ENCODE measurements at places on chromosomes 2 and 18. TPM values are rescaled to one million over a fixed set of nuclear protein-coding genes. Genes with fewer than 3 reads are reported as not detected.

The KLHL14 gene
- not detected for total RNA-seq

The PECR gene
- total RNA-seq: 2.8 TPM

The KCNK3 gene
- 19.6 TPM for total RNA-seq

The PAX8 gene
- total RNA-seq: 10.3 TPM

The GREB1 gene
- 13.5 TPM for total RNA-seq

The CSRNP3 gene
- total RNA-seq: 1.8 TPM

The NCKAP5 gene
- 1.9 TPM for total RNA-seq

The SLC9A4 gene
- not detected for total RNA-seq

The OSR1 gene
- 90.7 TPM for total RNA-seq

The AGXT gene
- not detected for total RNA-seq

The TMEM37 gene
- total RNA-seq: 12.3 TPM

The HTR2B gene
- 2.8 TPM for total RNA-seq

GRCh38 chr18:3340015-3340681, 78.2 kb downstream of the MYL12B start:
- no peak overlapping the region for H3K4me3 ChIP-seq
- H3K36me3 ChIP-seq: no peaks in the 10 kb centered on the region
- H3K27ac ChIP-seq: no peak overlapping the region
- DNase-seq: no peak

DNA sequence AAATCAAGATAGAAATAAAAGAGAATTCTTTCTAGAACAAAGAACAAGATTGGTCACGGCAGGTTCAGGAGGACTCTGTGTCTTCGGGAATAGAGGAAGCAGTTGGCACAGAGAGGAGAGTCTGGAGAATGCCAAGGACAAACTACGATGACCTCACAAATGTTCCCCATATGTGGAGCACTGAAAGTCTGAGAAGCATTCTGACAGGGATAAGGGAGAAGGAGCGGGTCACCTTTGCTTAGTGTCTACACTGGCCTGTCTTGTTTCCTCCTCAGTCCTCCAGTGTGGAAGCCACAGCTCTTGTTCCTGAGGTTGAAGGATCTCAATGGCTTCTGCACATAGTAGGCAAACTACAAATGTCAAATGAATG, 338.8 kb downstream of the MYCN start:
- no peaks in the 10 kb centered on the region for H3K36me3 ChIP-seq
- no peak overlapping the region for H3K4me3 ChIP-seq
- DNase-seq: no peak
- no peaks in the 10 kb centered on the region for H3K4me1 ChIP-seq
- no peaks in the 10 kb centered on the region for H3K27me3 ChIP-seq

- H3K4me3 ChIP-seq: no peak overlapping the region
- H3K36me3 ChIP-seq: no peaks in the 10 kb centered on the region
- no peak overlapping the region for H3K27ac ChIP-seq
- no peaks in the 10 kb centered on the region for H3K27me3 ChIP-seq
- no peak for DNase-seq
Measured at GRCh38 chr2:224682134-224682533, 34.0 kb downstream of the CCDC195 start.

DNA sequence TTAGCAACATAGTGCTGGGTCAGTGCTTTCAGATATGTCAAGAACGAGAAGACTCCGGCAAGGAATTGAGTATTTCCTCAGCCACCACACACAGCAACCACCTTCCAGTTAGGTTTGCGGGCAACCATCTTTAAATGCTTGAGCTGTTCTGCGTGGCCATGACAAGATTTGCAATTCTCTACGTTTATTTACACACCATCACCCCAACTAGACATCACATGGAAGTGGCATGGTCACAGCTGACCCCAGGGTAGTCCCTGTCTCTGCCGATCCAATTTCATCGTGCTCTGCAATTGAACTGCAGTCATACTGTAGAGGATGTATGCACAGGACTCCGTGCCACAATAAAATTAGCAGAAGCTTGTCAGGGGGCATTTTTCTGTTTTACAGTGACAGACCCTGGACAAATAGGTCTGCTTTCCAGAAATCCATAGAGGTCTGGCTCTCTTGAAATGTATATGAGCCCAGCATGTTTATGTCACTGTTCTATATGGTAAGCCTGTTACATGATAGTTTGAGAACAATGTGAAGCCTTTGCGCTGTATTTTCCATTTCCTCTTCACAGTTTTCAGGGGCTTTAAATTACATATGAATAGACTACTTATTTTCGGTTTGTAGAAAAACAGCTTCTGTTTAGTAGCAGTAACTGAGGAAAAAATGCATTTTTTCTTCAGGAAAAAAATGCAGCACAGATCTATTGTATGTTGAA, 605.2 kb downstream of the NR4A2 start:
- no peak for DNase-seq
- no peaks in the 10 kb centered on the region for H3K4me1 ChIP-seq
- H3K27me3 ChIP-seq: no peaks in the 10 kb centered on the region
- no peak overlapping the region for H3K4me3 ChIP-seq
- H3K27ac ChIP-seq: no peak overlapping the region
- H3K36me3 ChIP-seq: no peaks in the 10 kb centered on the region

- no peak overlapping the region for H3K4me3 ChIP-seq
- H3K36me3 ChIP-seq: peaks cover 52% of the 10 kb centered on the region
- no peaks in the 10 kb centered on the region for H3K27me3 ChIP-seq
- DNase-seq: no peak
- H3K27ac ChIP-seq: no peak overlapping the region
Measured at GRCh38 chr2:95087379-95087778, 34.2 kb downstream of the MRPS5 start.

GRCh38 chr18:62870643-62871042, 155.3 kb downstream of the PHLPP1 start:
- no peak overlapping the region for H3K27ac ChIP-seq
- H3K4me3 ChIP-seq: no peak overlapping the region
- no peaks in the 10 kb centered on the region for H3K36me3 ChIP-seq
- no peaks in the 10 kb centered on the region for H3K27me3 ChIP-seq
- H3K4me1 ChIP-seq: peaks cover 33% of the 10 kb centered on the region

- H3K4me3 ChIP-seq: no peak overlapping the region
- H3K27ac ChIP-seq: no peak overlapping the region
- no peaks in the 10 kb centered on the region for H3K36me3 ChIP-seq
- no peaks in the 10 kb centered on the region for H3K4me1 ChIP-seq
Measured at GRCh38 chr2:128765811-128766210, 447.1 kb upstream of the HS6ST1 start.

GRCh38 chr18:55738483-55739114, 150.6 kb upstream of the TCF4 start:
- H3K4me1 ChIP-seq: no peaks in the 10 kb centered on the region
- no peaks in the 10 kb centered on the region for H3K27me3 ChIP-seq
- H3K27ac ChIP-seq: no peak overlapping the region
- H3K4me3 ChIP-seq: no peak overlapping the region

GRCh38 chr2:239950144-239951128, 74.7 kb downstream of the NDUFA10 start:
- H3K36me3 ChIP-seq: no peaks in the 10 kb centered on the region
- no peak overlapping the region for H3K4me3 ChIP-seq
- no peak for DNase-seq
- H3K27ac ChIP-seq: no peak overlapping the region
- peaks cover 27% of the 10 kb centered on the region for H3K4me1 ChIP-seq
- no peaks in the 10 kb centered on the region for H3K27me3 ChIP-seq

Measured in thoracic aorta (tissue), 2 donors.